Omental fat pad (tissue), 4 donors: ENCODE measurements at places on chromosomes 1 and 21. TPM values are rescaled to one million over a fixed set of nuclear protein-coding genes. Genes with fewer than 3 reads are reported as not detected.

Gene RER1
- total RNA-seq, result 71.8 TPM

Gene S100A7A
- total RNA-seq, result not detected

Gene RHBG
- not detected for total RNA-seq

Gene RNU1-2
- under 0.01 TPM for total RNA-seq

Gene RBM15
- total RNA-seq, result 29.7 TPM

Gene DEPDC1
- not detected for total RNA-seq

Gene KRTAP7-1
- total RNA-seq, result not detected

Gene AKR7A3
- 0.37 TPM for total RNA-seq

Gene CHD5
- 0.24 TPM for total RNA-seq

Gene FAM177B
- total RNA-seq, result not detected

Gene DNAI4
- 6.0 TPM for total RNA-seq

Gene KRTAP12-4
- not detected for total RNA-seq

Gene MACF1
- 291 TPM for total RNA-seq

Gene CYP4A11
- total RNA-seq, result 0.79 TPM

Gene DNALI1
- 7.4 TPM for total RNA-seq

Gene IFNGR2
- total RNA-seq, result 121 TPM

Gene CFHR2
- not detected for total RNA-seq

Gene PRMT6
- 9.3 TPM for total RNA-seq

Gene LEFTY1
- total RNA-seq, result 0.44 TPM

Gene TGFBR3
- 104 TPM for total RNA-seq

Gene LMNA
- 288 TPM for total RNA-seq

Gene ANKRD35
- total RNA-seq, result 1.9 TPM

Gene OR10Z1
- total RNA-seq, result not detected

Gene RXFP4
- total RNA-seq, result not detected

Gene RIPK4
- 17.7 TPM for total RNA-seq

Gene SLC35E2B
- total RNA-seq, result 22.1 TPM

Gene IFI44
- 24.0 TPM for total RNA-seq
